Heart left ventricle (tissue), 16 donors: ENCODE measurements at places on chromosomes 3 and 15. TPM values are rescaled to one million over a fixed set of nuclear protein-coding genes. Genes with fewer than 3 reads are reported as not detected.

GRCh38 chr3:8575364-8576104 lies 69.1 kb downstream of the SSUH2 start:
- DNase-seq, result no peak

DNA sequence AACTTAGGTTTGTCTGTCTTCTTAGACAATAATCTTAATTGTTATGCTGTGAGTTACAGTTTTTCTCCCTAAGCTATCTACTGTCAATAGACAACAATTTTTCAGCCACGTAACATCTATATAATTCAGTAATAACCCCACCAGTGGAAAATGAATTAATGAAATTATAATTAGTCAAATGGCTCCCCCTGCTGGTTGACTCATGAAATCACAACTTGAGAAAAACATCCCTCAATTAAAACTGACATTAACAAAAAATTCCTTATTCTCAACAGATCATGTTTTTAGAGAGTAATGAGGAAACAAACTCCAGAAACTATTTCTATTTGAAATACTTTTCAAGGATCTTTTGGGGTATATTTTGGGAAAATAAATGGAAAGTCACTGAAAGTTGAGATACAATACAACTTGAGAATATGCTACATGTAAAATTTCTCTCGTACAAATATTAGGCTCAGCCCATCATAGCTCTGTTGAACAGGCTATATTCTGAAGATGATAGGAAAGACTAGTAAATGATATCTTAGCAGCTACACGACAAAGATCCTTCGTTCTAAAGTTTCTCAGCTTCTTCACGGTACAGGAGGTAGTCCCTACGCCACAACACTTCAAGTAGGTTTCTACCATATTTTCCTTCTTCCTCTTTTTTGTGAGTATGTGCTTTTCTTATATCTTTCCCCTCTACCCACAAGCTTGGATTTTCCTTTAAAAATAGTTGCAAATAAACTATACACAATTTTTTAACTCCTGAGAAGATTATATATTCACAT lies 20.7 kb downstream of the PPP1R2 start:
- DNase-seq, result no peak

DNA sequence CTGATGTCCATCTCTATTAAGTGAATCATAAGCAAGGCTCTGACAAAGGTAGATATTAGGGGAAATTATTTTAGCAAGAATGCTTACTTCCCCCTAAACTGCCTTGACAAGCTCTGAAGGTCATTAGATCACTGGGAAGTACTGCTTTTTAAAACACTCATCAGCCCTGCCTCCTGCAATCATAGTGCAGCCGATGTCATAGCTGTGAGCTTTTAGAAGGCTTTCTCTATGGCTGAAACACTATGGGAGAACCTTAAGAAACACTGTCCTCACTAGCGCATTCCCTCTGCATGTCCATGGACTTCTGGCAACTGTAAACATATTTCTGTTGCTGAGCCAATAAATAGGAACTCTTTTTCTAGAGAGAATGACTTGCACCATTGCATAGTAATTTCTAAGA lies 38.7 kb upstream of the PTPRG start:
- DNase-seq, result no peak

Gene CADM2
- total RNA-seq, result 0.56 TPM

Gene TRIM42
- total RNA-seq, result not detected

Gene CD96
- 4.4 TPM for total RNA-seq

Gene FRG2C
- total RNA-seq, result not detected

Gene CEP19
- 1.3 TPM for total RNA-seq

DNA sequence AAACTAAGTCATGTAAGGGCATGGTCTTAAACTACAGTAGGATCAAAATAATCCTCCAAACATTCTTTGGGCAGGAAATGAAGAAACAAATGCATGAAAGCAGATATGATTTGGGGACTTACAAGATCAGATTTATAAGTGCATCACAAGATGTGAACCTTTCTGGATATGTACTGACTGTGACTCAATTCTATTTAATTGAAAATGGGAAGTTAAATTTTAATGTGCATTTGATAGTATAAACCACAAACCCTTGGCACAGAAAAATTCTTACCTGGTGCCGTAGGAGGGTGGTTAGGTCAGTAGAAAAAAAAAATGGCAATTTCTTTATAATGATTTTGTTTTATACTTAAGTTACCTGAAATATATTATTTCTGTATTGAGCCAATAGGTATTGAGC lies 262.5 kb upstream of the TGFBR2 start:
- no peak for DNase-seq

- DNase-seq, result no peak
Measured at GRCh38 chr3:12947504-12948369, 106.4 kb upstream of the RPL32 start.

DNA sequence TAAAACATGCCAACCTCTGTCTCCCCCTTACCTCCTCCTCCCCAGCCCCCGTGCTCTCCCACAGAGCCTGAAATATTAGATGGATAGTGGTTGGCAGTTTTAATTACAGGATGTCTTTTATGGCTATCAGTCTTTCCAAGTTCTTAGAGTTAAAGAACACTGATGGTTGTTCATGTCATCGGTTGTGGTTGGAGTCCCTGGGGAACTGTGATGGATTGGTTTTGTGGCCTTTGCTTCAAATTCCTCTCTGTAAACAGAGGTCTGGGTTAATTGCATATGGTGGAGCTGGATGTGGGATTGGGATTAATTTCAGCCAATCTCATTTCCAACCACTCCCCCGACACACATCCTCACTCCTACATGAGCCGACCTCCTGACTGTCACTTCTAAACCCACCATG lies 164.5 kb upstream of the PROK2 start:
- no peak for DNase-seq

GRCh38 chr15:74525309-74525708 lies 15.7 kb upstream of the ARID3B start:
- no peak for DNase-seq

Gene CDCP1
- 0.30 TPM for total RNA-seq

DNA sequence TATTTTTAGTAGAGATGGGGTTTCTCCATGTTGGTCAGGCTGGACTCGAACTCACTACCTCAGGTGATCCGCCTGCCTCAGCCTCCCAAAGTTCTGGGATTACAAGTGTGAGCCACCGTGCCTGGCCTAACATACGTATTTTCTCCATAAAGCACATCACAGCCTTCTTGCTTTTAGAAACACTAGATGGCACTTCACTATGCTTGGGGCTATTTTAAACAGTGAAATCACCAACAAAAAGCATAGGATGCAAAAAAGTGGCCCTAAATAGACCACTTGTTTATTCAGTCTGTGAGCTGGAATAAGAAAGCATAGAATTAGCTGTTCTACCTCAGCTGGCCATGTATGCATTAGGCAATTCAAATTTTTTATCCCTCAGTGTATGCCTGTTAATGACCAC lies 46.0 kb downstream of the PRICKLE2 start:
- DNase-seq, result no peak

Gene MAGI1
- 27.5 TPM for total RNA-seq

DNA sequence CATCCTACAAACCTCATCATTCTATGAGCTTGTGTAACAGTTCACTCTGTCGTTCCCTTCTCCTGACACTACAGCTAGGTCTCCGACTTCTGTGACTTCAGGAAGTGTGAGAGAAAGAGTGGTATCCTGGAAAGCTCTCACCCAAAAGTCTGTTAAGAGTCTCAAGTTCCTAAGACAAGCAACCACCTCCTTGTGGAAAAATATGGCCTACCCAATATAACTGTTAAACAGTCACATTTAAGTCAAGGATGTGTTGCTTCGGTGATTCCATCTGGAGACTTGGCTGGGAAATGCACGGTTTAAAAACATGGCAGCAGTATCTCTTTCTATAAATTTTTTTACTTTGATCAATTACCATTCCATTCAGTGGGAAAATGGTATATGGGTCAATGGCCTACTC lies 13.8 kb downstream of the FEZF2 start:
- no peak for DNase-seq

Gene EPHA3
- total RNA-seq, result 7.3 TPM

GRCh38 chr3:62127116-62127515 lies 246.2 kb downstream of the FEZF2 start:
- DNase-seq, result no peak

Gene SUSD5
- 0.55 TPM for total RNA-seq

- DNase-seq, result no peak
Measured at GRCh38 chr15:39125904-39126303, 455.0 kb upstream of the THBS1 start.

- DNase-seq, result peak; percentile 82
Measured at GRCh38 chr3:122977746-122978466, 49.7 kb downstream of the SEMA5B start.

DNA sequence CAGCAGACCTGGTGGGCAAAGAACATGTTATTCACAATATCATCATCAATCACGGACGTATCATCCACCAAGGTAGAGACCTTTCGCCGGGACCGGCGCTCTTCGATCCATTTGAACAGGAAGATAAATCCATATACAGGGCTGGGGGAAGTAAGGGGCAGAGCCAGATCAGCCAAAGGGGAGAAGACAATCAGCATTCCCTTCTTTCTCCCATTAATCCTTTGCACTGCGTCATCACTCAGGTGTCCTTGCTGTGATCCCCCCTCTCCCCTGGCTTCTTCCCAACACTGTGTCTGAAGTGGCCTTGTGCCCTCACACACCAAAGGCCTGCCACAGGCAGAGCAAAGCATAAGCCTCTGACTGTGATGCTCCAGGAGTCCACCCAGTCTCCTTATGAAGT lies 36.4 kb downstream of the SEMA3G start:
- peak; percentile 15 for DNase-seq

GRCh38 chr15:40048211-40048792 lies 9.3 kb upstream of the SRP14 start:
- no peak for DNase-seq

DNA sequence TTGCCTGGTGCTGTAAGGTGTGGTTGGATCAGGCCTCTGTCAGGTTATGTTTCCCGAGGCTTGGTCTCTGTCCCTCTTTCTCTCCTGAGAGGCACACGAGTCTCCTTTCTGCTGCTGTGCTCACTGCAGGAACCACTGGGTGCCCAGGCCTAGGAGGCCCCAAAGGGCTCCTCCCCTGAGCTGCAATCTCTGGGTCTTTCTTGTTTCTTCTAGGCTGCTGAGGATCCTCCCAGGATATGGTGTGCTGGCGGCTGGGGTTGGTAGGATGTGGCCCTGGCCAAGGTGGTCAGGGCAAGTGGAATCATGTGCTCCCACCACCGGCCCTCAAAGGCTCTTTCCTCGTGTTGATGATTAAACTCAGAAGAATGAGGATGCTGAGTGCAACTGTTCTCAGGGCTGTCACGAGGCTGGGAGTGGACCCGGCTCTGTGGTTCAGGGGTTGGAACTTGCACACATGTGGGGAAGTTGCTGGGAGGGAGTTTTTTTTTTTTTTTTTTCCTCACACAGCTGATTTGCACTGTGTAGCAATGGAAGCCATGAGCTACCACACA lies 43.6 kb upstream of the CTSH start:
- DNase-seq, result peak; percentile 78

DNA sequence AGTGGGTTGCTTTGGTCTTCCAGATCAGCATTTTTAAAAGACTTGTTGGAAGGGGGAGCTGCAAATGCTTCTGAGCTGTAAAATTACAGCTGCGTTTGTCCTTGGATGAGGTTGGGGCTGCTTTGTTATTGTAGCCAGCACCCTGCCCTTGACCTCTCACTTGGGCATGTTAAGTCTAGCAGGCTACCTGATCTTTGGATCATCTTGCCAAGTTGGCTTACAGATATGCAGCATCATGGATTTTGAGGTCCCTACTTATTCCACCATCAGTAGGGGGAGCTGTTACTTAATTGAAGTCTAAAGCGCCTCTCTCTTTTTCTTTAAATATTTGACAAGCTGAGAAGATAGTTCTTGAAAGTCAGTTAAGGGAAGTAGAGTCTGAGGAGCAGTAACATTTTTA lies 793.0 kb downstream of the MCTP2 start:
- no peak for DNase-seq

DNA sequence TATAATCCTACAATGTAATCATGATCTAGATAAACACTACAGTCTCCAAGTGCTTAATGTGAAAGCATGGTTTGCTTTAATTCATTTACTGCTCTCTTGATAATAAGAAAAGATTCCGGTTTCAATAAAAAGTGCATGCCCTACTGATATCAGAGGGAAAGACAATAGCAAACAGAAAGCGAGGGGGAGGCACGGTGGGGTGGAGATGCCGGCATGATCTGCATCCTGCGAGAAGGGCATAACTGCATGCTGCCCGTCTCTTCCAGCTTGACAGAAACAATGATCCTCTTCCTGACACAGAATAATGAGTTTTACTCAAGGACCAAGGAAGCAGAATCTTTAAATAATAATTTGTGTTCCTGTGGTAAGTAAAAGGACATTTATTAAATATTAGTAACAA lies 51.7 kb downstream of the GOLIM4 start:
- peak; percentile 35 for DNase-seq

GRCh38 chr15:65980824-65981456 lies 111.6 kb downstream of the RAB11A start:
- peak; percentile 43 for DNase-seq

DNA sequence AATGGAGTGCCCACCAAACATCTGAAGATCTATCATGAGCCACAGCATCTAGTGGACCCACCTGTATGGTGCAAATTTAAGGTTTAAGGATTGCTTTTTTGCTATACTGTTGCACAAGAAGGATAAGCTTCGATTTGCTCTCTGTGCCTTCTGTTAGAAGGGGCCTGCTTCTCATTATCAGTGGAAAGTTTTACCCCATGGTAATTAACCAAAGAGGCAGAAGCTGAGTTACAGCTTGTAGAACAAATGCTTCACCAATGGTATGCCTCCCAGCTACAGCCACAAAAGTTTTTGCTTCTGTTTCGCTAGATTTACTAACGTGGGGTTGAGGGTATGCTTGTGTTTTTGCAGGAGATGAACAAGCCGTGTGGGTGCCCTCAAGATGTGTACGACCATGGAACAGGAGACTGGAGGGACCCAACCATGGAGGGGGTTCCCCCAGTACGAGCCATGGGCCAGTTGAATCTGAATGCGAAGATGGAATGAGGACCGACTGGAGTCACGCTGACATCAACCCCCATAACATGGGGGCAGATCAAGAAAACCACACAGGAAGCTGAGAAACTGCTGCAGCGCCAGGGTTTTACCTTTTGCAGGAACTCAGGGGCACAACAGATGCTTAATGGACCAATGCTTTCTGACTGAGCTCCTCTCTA lies 43.5 kb downstream of the ACAD9 start:
- DNase-seq, result no peak

Gene MYRIP
- 0.49 TPM for total RNA-seq

- DNase-seq, result no peak
Measured at GRCh38 chr15:33773969-33774368, 194.3 kb upstream of the CHRM5 start.

Gene SERPINI1
- total RNA-seq, result 8.3 TPM

Gene CORO2B
- total RNA-seq, result 4.9 TPM

- peak; percentile 66 for DNase-seq
Measured at GRCh38 chr3:30354513-30354912, 251.9 kb upstream of the TGFBR2 start.
